ENCODE measurements at places on chromosomes 5 and 9. TPM values are rescaled to one million over a fixed set of nuclear protein-coding genes. Genes with fewer than 3 reads are reported as not detected.

- no peak for DNase-seq
Observed at GRCh38 chr5:152288499-152288898, 116.6 kb downstream of the NMUR2 start.

GRCh38 chr5:178259623-178260536 is 27.3 kb upstream of the PHYKPL start:
- DNase-seq, result no peak

DNA sequence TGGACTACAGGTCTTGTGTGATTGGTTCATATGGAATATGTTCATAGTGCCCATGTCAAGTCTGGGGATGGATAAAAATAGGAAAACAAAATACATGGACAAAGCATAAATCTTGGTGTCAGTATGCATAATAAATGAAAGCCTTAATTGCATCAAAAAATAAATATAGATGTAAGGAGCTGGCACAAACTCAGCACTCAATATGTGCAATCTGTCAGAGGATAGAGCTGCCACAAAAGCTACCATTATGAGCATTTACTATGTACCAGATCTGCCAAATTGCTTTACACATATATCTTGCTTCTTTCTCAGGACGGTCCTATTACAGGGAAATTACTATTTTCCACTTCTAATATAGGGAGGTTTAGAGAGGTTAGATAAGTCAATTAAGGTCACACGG is 18.2 kb upstream of the TMED7 start:
- DNase-seq, result no peak

DNA sequence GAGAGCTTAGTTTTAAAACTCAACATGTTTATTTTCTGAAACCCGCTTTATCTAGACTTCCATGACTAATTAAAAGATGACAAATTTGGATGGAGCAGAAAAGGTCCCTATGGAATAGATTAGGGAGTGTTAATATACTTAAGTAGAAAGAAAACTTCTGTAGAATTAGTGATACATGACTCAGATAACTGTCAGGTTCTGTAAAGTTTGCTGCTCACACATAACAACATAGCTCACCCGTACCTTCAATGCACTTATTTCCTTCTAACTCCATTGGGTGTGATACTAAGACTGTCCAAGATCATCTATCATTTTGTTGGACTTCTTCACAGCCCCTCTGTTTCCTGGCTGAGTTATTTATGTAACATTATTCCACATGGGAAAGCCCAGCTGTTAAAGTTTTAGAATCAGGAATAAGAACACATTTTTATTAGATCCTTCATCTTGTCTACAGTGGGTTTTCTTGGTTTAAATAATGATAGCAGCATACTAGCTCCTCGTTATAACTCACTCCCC is 27.8 kb downstream of the TMEM167A start:
- no peak for DNase-seq

- DNase-seq, result no peak
Observed at GRCh38 chr5:171205375-171205774, 103.7 kb upstream of the TLX3 start.

- DNase-seq, result peak; percentile 28
Observed at GRCh38 chr9:35272989-35273388, 111.2 kb downstream of the UNC13B start.

GRCh38 chr5:173866243-173866857 is 21.8 kb upstream of the CPEB4 start:
- no peak for DNase-seq

DNA sequence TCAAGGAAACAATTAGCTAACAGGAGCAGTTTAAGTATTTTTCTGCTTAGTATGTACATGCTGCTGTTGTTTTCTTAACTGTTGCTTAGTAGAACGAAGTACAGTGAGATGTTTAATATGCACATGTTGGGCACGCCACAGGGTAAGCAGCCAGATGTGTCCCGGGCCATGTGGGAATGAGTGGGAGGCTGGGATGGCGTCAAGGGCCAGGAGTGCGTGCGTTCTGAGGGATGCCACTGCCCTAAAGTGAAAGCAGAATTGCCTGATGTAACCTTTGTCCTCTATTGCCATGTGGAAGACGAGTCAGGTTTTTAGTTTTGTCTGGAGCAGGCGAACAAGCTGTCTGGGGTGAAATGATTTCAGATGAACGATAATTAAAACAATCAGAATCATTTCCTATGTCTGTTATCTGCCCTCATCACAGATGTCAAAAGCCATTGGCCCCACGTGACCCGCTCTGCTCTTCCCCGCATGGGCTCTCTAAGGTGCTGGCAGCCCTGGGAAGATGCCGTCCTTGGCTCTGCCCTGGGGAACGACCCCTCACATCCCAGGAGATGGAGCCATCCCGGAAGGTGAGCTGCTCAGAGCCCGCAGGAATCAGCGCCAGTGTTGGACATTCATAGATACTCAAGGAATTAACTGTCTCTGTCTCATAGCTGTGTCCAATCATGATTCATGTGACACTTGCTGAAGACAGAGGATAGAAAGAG is 356.6 kb upstream of the IRX4 start:
- peak; percentile 1 for DNase-seq

- no peak for DNase-seq
Observed at GRCh38 chr9:92550765-92551164, 15.0 kb upstream of the ECM2 start.

- no peak for DNase-seq
Observed at GRCh38 chr9:113501129-113501686, 37.7 kb downstream of the RGS3 start.

DNA sequence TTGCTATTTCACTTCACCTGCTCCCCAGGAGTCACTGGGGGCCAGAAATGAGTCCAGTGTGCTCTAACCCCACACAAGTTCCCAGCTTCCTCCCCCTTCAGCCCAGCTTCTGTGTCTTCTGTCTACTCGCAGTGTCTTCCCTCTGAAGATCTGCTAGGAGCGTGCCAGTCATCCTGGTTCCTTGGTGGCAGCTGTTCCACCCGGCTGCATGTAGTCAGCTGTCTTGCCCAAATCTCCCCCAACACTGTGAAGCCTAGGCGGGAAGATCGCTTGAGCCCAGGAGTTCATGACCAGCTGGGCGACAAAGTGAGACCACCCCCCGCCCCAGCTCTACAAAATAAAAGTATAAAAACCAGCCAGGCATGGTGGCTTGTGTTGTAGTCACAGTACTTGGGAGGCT is 154.0 kb downstream of the GDNF start:
- no peak for DNase-seq

DNA sequence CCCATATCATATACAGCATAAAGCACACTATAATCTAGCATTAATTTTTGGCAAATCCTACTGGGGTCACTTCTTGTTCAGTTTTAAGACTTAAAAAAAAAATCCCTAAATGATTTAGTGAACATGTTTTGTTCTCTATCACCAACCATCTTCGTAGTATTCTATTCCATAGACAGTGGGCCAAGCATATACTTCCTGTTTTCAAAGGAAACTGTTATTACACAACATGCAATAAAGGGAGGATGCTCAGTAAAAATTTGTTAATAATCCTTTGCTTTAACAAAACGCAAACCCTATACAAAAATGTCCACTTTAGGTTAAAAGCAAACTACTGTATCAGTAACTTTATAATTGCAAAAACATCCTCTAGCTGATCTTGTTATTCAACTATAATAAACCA is 13.0 kb downstream of the CCNH start:
- no peak for DNase-seq

GRCh38 chr5:140828362-140828737 is 590 bp downstream of the PCDHA6 start:
- DNase-seq, result no peak

GRCh38 chr5:169880785-169881184 is 99.5 kb downstream of the INSYN2B start:
- DNase-seq, result no peak

- peak; percentile 80 for DNase-seq
Observed at GRCh38 chr5:73625944-73626811, at the start of gene ARHGEF28. Gene ARHGEF28, plus strand, starts transcription at chr5:73626196. Its CDS starts 58,656 bp downstream, at chr5:73684852.

DNA sequence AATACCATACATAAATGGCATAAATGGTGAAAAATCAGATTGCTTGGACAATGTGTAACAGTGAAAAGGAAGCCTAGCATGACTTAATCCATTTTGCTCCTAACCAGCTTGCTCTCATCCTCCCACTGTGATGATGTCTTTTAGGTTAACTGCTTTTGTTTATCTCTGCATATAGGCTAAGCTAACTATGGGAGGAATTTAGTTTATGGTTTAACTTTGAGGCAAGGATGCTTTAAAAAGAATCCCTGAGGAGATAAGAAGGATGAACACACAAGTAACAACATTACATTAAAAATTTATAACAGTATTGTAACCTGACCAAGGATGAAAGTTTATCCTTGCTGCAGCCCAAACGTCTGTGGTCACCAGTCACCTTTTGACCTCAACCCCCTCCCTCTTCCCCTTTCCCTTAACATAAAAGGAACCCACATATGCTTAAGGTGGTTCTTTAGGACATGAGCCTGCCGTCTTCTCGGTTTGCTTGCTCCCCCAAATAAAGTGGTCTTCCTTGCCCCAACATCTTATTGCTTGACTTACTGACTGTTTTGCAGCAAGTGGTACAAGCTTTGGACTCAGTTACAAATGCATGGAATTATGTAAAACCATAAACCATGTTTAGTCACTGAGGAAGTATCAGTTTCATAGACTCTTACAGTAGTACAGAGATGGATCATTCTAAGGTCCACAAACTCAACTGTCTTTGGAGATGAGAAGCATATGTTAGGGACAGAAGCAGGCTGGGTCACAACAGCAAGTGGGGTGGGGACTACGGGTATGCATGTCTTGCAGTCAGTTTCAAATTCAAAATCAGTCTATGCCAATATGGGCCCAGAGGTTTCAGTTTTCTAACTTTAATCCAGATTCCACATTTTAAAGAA is 31.3 kb downstream of the AGXT2 start:
- DNase-seq, result no peak

DNA sequence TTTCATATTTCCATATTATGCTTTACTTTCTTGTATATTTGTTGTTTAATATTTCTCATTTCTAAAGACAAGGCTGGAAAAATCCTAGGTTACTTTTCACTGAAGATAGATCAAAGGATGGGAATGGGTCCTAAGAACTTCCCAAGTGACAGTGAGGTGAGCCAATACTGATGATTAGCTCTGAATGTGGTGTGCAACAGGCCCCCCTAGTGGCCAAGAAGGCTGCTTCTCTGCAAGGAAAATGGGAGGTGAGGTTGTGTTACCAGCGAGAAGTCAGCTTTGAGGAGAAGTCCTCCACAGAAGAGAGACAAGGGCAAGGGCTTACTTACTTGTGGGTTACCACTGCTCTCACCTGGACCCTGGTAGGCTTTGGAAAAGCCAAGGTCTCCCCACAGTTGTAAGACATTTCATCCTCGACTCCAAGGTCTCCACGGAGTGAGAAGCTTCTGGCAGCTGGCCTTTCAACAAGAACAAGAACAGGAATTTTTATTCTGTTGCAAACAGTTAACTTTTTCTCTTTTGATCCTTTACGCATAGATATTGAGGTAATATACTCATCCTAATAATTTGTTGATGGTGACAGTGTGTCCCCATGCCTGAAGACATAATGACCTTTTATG is 69.9 kb downstream of the MAMDC2 start:
- peak; percentile 62 for DNase-seq

DNA sequence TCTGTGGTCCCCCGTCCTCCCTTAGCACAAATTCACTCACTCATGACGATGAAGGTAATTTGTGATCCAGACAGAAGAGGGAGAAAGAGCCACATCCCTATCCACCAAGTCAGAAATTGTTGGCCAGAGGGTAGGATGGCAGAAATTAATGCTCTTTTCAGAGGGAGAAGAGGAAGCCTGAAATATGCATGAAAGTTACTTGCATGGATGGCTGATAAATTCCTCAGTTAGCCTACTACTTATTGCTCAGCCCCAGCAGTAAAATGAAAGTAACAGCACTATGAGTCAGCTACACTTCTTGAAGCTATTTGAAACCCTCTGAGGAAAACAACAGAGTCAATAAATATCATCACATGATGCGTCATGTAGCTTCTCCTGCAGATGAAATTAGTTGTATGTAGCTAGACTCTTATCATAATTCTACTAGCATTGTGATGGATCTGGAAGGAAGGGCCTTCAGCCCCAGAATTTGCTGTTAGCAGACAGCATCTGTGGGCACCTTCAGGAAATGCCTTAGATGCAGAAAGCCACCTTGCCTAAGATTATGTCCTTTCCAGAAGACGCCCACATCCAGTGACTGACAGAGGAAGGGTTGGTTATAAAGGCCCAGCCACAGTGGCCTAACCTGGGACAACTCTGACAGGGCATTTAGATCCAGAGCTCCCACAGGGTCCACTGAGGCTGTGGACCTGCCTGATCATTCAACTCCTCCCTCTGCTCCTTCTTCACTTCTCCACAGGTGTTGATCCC is 81.2 kb upstream of the CCDC112 start:
- peak; percentile 74 for DNase-seq

GRCh38 chr5:97412959-97413358 is 229.9 kb upstream of the RIOK2 start:
- no peak for DNase-seq

DNA sequence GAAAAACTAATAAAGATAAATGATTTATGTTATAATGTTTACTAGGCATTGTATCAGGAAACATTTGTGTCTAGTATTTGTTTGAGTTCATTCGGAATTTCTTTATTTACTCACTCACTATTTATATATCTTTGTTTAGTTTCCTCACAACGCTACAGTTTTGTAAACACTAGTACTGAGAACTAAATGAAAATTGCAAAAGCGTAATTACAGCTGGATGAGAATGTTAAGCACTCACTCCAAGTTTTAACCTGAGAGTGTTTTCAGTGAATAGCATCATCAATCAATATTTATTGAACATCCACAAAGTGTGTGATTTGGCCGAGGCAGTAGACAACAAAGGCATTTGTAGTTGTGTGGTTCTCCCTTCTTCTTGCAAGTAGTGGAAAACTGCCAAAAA is 969.6 kb upstream of the DMAC1 start:
- DNase-seq, result no peak

- DNase-seq, result no peak
Observed at GRCh38 chr5:133383580-133383939, 228.8 kb downstream of the FSTL4 start.

DNA sequence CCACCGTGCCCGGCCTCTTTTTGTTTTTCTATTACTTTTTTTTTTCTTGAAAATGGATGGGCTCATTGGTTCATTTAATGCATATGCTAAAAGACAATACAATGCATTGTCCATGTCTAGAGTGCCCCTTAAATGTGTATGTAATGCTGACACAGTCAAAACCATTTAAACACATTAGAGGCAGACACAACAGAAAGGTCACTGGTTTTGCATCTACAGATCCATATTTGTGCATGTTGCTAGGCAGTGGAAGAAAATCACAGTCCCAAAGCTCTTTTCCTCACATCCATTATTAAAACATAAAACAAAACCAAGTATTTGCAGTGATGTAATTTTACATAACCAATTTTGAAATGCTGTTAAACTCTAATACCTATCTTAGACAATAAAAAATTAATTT is 389.0 kb downstream of the TAF11L14 start:
- no peak for DNase-seq

Gene TMEM215
- not detected for total RNA-seq

Gene ESM1
- total RNA-seq, result not detected

Gene CFAP157
- total RNA-seq, result not detected

Gene SLC22A4
- 6.7 TPM for total RNA-seq

Gene UGT3A1
- total RNA-seq, result not detected

Gene FOXD1
- 11.2 TPM for total RNA-seq

Gene PCDHB4
- 0.12 TPM for total RNA-seq

Gene DNAH5
- total RNA-seq, result 2.0 TPM

Gene SAPCD2
- 21.8 TPM for total RNA-seq

Gene USP20
- total RNA-seq, result 9.1 TPM

Data from RPMI7951 (cell line).